ENCODE measurements at places on chromosomes 4 and X.

DNA sequence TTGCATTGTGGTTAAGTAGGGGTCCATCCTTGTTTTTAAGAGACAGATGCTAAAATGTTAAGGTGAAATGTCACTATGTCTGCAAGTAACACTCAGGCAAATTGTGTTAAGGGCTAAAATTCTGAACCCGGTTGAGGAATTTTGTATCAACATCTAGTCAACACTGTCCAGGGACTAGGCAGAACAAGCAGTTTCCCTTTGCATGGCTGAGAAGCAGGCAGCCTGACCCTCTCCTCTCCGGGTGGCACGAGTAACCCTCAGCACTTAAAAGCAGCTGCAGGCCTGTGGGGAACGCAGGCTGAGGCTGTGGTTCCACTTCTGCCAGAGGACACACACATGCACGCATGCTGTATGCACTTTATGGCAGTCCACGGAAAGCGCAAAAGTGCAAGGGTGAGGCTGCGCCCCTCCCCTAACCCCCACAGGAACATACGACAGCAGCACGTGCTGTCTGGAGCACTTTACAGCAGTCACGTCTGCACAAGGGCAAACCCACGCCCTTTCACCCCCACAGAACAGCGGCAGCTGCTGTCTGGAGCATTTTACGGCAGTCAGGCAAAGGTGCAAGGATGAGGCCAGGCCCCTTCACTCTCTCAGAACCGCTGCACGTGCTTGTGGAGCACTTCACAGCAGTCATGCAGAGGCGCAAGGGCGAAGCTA, 619 bp upstream of the MPC1L start:
- DNase-seq = no peak

DNA sequence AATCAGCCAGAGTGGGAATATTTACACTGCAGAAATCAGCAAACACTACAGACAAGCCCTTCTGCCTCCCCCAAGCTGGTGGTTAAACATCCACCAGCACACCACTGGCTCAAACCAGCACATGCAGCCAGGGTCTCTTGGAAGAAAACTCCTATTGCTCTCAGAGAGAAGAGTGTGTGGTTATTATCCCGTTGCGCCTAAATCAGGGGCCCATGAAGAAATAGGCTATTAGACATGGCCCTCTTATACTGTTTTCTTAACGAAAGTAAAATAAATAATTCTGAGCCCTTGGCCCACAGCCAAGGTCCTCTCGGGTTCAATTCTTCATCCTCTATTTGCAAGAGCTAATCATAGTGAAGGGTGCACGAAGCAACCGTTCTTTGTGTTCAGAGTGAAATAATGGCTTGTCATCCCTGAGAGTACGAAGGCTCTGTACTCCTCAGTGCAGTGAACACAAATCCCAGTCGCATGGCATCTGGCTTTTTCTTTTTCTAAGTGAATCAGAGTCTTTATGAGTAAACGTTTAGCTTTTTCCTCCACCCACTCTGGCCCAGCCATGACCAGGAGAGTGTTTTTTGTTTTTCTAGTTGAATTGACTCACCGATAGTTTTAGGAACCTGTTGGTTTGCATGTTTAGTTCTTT, 33.4 kb upstream of the RBM47 start:
- DNase-seq = no peak

- DNase-seq = no peak
These were observed 284.8 kb upstream of the FGF13 start for GRCh38 chrX:138996268-138996667.

DNA sequence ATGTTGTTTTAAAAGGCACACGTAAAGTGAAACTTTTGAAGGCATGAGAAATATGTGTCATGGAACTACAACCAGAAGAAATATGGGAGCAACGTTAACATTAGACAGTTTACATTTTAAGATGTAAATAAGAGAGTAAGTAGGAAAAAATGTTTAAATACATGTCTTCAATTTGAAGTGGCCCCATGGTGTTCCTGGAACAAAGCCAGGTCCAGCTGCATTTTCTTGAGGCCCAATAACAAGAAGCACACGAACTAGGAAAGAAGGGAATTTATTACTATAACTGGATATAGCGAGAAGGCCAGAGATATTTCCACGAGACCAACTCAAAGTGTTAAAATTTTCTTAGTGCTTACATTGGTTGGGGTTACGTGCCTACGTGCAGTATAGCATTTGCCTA, 458.1 kb downstream of the KCTD8 start:
- DNase-seq = no peak

GRCh38 chrX:131801066-131801465, 222.0 kb upstream of the STK26 start:
- no peak for DNase-seq

- DNase-seq = no peak
These were observed 298.3 kb downstream of the HS3ST1 start for GRCh38 chr4:11130195-11130970.

GRCh38 chr4:71185037-71185436, 153.8 kb upstream of the SLC4A4 start:
- DNase-seq = no peak

DNA sequence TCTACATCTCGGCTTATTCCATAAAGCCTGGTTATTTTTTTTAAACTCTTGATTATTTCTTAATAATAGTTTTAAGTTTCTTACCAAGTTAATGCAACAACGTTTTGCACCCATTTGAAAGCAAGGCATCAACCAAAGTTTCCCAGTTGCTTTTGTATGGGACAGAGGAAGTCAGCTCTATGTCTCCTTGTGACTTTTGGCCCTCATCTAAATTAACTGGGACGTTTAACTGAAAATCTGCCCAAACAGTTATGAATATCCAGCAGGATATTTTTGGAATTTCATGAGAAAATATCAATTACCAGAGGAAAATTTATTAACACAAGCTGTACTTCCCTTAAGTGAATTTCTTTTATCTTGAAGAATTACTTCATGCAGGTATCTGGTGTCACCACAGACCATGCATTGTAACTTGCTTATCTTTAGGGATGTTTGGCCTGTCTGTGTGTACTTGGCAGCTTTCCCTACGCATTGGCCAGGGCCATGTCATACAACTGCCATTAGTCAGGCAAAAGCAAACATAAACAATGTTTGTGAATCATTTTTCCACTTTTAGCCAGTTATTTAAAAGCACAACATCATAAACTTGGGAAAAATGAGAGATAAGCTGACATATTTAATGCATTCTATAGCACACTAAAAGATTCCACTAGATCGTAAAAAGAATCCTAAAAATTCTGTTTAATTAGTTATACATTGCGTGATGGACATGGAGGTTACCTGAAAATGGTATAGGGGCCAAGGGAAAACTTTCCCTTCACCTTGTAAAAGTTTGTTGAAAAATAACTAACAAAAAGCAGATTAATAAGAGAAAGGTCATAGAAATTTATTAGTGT, 101.4 kb upstream of the PDE5A start:
- no peak for DNase-seq

DNA sequence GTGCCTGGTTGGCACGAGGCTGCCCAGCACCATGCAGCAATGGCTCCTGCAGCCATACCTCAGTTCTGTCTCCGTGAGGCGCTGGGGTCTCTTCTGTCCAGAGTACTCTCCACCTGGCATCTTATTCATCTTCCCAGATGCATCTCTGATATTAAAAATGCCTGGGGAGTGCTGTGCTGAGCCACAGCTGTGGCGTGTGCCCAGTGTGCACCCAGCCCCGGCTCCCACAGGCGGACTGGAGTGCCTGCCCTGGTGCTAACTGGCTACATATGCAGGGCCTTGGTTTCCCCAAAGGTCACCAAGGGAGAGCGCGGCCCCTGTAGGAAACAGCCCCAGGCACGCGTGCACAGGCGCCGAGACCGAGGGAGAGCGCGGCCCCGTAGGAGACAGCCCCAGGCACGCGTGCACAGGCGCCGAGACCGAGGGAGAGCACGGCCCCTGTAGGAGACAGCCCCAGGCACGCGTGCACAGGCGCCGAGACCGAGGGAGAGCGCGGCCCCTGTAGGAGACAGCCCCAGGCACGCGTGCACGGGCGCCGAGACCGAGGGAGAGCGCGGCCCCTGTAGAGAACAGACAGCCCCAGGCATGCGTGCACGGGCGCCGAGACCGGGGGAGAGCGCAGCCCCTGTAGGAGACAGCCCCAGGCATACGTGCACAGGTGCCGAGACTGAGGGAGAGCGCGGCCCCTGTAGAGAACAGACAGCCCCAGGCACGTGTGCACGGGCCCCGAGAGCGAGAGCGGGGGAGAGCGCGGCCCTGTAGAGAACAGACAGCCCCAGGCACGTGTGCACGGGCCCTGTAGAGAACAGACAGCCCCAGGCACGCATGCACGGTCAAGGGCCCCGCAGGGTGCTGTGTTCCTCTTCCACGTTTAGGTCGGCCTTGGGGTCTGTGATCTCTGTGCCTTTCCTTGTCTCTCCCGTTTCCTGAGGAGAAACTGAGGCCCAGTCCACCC, 14.5 kb downstream of the TMEM175 start:
- no peak for DNase-seq

DNA sequence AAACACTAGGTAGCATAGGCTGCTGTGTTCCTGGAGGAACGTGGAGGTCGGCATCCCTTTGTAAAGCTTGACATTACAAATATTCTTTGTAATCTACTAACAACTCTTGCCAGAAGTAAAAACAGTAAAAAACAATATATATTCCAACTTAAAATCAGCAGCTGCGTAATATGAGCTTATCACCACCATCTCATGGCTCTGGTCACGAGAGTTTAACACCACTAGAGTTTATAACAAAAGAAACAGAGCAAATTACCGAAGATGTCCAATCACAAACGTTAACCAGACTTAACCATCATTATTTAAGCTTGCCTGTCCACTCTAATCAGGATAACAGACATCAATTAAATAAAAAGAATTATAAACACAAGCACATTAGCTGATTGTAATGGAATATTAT, 236.7 kb downstream of the PCDH7 start:
- no peak for DNase-seq

DNA sequence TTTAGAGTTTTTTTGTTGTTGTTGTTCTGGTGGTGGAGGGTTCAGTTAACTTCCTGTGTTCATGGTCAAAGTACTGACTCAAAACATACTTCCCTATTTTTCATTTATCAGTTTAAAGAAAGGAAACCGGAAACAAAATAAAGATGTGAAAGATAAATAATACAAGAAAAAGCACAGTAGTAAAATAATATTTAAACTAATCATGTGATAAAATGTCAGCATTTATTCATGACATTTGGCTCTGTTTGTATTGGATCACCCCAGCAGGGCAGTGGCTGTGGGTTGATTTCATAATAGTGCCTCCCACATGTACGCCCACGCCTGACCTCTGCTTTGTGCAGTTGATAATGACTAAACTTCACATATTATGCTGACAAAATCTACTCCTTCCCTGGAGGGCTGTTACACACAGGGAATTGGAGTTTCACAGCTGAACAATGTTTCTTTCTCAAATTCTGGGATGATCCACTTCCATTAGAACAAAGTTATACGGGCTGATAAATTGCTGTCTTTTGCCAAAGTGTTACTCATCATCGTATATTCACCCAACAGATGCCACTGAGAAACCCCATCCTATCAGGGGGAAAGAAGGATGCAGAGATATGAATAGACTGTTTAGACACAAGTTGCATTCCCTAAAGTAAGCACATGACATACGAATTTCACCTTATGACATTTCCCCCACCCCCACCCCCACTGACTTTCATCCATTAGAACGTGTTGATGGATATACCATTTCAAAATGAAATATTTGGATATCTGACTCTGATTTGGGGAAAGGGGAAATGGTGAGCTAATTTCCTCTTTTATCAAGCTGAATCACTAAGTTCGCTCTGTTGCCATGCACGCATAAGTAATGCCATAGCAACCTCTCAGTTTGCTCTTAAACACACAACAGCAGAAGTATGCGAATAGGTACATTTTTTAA, 48.3 kb downstream of the AMELX start:
- DNase-seq = no peak

GRCh38 chr4:54695337-54695736, 37.6 kb downstream of the KIT start:
- DNase-seq = no peak

DNA sequence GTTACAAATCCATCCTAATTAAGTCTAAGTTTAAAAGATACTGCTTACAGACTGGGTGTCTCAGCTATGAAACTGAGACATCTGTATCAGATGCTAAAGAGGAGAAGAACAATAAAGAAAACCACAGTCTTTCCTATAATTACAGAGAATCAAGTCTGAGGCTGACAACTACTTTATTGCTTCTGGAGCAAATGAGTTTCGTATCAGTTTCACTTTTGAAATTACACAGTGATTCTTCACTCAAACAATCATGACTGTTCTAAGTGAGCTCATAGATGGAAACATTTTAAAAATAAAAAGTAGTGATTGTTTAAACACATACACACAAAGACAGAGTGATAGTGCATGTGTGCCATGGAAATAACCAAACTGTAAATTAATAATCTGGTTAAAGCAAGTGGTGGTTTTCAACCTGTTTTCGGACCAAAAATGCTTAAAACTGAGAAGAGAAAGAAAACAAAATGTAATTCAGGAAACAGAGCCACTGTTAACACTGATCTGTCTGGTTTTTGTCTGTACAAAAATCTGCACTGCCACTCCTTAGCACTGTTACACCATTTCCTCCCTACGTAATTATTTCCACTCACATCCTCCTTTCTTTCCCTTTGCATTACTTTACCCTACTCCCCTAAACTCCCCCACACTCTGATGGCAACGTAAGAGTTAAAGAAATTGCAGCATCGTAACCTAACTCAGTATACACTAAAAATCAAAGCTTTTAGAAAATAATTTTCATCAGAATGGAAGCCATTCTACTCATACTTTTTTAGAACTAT, 12.5 kb downstream of the RFC1 start:
- DNase-seq = no peak

- no peak for DNase-seq
These were observed 40.0 kb downstream of the TMEM144 start for GRCh38 chr4:158250321-158250720.

- no peak for DNase-seq
These were observed 389.6 kb upstream of the TRAM1L1 start for GRCh38 chr4:117474987-117475386.

GRCh38 chr4:53830511-53830910, 233.9 kb downstream of the CHIC2 start:
- no peak for DNase-seq

- DNase-seq = no peak
These were observed 8.3 kb downstream of the ZIC3 start for GRCh38 chrX:137574102-137574783.

GRCh38 chr4:17173300-17173699, 274.9 kb upstream of the LDB2 start:
- no peak for DNase-seq

DNA sequence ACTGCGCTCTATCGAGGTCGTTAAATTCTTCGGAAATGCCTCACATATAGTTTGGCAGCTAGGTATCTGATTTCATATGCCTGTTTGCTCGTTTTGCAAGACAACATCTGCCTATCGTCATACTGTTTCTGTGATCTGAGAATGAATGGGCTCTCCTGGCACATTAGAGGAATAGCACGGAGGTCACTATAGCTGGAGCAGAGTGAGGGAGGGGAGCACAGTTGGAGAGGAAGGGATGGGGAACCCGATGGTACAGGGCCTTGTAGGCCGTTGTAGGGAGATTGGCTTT, 552 bp downstream of the IKBKG start:
- no peak for DNase-seq

DNA sequence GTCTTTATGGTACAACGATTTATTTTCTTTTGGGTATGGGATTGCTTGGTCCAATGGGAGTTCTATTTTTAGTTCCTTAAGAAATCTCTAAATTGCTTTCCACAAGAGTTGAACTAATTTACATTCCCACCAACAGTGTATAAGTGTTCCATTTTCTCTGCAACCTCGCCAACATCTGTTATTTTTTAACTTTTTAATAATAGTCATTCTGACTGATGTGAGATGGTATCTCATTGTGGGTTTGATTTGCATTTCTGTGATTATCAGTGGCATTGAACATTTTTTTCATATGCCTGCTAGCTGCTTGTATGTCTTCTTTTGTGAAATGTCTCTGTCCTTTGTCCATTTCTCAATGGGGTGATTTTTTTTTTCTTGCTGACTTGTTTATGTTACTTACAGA, 42.8 kb downstream of the UCHL1 start:
- no peak for DNase-seq
